Stimulated activated naive CD4-positive, alpha-beta T cell treated with Interleukin-2 at 50 U/mL for 16 hours (primary cell): ENCODE measurements at places on chromosomes 1 and 21.

- DNase-seq: no peak
These were observed 14.7 kb upstream of the SSX2IP start for GRCh38 chr1:84704872-84705417.

DNA sequence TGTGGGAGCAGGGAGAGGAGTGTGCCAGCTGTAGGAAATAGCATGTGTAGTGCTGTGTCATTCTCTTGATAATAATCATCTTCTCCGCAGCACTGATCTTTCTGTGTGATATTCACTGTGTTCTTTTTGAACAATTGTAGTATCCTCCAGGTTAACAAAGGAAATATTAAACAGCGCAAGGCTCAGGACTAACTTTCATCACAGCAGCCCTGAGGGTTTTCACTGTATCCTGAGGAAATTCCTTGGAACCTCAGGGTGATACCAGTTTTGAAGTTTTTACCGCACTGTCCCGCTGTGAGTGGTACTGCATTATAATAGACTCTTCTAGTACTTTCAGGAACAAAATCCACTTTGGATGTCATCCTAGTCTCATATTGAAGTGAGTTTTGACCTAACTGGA is 228.4 kb upstream of the COA6 start:
- DNase-seq: no peak

- no peak for DNase-seq
These were observed 25.0 kb upstream of the ZNF436 start for GRCh38 chr1:23394684-23395083.

DNA sequence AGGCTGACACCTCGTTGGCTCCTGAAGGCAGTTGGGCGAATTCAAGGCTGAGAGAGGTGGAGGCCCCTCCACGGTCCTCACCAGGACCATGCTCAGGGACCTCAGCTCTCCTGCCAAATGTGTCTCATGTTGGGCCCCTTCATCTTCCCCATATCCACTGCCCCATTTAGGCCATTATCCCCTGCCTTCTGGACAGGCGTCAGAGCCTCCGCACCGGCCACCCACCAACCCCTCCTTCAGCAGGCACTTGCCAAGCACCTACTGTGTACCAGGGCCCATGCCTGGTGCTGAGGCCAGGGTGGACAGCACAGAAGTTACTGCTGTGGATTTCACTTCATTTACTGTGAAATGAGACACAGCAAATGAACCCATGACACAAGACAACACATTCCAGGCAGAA is 325.8 kb downstream of the MATN1 start:
- DNase-seq: no peak

GRCh38 chr1:65704318-65704717 is 88.4 kb upstream of the PDE4B start:
- DNase-seq: no peak

- DNase-seq: no peak
These were observed 15.5 kb upstream of the ADAM30 start for GRCh38 chr1:119911775-119912174.

DNA sequence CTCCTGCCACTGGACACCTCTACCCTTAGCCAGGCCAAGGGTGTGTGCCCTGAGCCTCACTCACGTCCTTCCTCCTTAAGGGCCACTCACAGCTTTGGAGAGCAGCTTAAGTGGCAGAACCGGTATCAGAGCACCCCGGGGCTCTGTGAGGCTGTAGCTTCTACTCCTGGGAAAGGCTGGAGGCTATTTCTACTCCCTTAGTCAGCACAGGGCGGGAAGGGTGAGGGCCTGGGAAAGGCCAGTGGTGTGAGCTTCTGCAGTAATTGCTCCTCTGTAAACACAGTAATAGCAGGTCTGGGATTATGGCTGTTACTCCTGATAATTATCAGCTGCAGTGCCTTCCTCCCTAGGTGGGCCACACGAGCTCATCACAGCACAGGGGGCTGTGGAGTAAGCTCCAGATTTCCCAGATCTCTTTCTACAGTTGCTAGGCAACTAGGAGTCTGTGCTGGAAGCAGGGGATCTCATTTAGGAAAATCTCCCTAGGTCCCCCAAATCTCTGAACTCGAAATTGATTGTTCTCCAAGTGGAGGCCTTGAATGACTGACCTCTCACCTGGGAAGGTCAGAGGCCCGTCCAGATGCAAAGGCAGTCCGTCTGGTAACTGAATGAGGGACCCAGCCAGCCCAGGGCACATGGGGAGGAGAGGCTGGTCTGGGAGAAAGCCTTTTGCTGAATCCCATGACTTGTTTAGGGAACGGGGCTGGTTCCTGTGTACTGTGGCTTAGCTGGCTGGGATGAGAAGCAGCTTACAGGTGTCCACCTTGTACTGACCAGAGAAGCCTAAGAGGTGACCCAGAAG is 29.3 kb downstream of the IER5 start:
- DNase-seq: no peak

- DNase-seq: no peak
These were observed 83.1 kb downstream of the VWA5B1 start for GRCh38 chr1:20373764-20374163.

DNA sequence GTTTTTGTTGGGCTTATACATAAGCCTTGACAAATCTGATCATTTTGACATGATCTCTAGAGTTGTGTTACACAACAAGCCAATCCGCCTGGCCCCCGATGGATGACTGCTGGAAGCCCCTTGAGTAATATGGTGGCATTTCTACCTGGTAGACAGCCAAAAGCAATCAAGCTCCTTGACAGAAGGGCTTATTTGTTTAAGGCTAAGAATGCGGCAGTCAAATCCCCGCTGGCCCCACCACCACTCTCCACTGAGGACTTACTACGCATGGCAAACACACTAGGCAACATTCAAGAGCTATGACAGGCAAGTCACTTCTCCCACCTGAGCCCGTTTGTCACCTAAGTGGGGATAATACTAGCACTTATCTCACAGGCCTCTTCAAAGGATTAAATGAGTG is 33.4 kb upstream of the C1orf198 start:
- DNase-seq: no peak

- DNase-seq: no peak
These were observed 12.1 kb downstream of the PGBD2 start for GRCh38 chr1:248918131-248918530.

DNA sequence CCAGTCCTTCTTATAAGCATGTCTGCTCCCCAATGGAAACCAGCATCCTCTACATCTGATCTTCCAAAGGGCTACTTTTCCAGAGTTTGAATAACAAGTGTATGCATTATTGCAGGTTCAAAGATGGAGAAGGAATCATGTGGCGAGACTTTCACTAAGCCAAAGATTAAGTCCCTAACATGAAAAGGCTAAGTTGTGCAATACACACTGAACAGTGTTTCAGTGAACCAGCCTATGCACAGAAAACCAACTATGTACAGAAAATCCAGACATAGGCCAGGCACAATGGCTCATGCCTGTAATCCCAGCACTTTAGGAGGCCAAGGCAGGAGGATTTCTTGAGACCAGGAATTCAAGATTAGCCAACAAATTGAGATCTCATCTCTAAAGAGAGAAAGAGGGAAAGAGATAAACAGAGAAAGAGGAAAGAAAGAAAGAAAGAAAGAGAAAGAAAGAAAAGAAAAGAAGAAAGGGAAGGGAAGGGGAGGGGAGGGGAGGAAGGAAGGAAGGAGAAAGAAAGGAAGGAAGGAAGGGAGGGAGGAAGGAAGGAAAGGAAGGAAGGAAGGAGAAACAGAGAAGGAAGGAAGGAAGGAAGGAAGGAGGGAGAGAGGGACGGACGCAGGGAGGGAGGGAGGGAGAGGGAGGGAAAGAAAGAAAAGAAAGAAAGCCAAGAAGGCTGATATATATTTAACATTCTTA is 181.7 kb downstream of the LTN1 start:
- no peak for DNase-seq

- no peak for DNase-seq
These were observed 113.6 kb downstream of the HLCS start for GRCh38 chr21:36852864-36853263.

GRCh38 chr1:214720561-214720960 is 117.6 kb downstream of the CENPF start:
- no peak for DNase-seq
